Foreskin keratinocyte (primary cell): ENCODE measurements at places on chromosomes 2 and 18.
A peak's percentile ranks its signal among the peaks of the same experiment; 100 is the strongest.

GRCh38 chr2:39523308-39524044, 86.4 kb upstream of the MAP4K3 start:
- peak; percentile 93 for DNase-seq

- DNase-seq = no peak
These were observed 103.4 kb upstream of the ITGA6 start for GRCh38 chr2:172323861-172324597.

GRCh38 chr2:176128982-176129796, at the start of gene HOXD8:
Gene HOXD8 (plus strand): TSS chr2:176129705. CDS start chr2:176130367, 662 bp downstream.
- DNase-seq = no peak

DNA sequence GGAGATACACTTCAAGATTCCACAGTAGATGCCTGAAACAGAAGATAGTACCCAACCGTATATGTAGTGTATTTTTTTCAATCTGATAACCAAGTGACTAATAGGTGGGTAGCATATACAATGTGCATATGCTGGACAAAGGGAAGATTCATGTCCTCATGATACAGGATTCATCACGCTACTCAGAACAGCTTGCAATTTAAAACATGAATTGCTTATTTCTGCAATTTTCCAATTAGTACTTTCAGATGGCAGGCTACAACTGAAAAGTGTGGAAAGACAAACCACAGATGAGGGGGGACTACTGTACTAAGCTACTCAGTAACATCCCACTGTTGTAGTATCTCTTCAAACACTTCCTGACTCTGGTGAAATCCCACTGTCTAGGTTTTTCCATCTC, 3.7 kb downstream of the IER3IP1 start:
- DNase-seq = no peak

DNA sequence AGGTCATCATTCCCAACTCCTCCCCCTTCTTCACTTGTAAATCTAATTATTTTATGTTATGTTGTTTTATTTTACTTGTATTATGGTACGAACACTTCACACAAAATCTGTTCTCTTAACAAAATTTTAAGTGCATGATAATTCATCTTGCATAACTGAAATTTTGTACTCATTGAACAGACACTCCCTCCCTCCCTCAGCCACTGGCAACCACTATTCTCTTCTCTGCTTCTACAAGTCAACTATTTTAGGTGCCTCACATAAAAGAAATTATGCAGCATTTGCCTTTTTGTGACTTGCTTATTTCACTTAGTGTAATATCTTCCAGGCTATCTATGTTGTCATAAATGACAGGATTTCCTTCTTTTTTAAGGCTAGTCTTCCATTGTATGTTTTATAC, 30.4 kb upstream of the OSBPL6 start:
- no peak for DNase-seq

GRCh38 chr2:107592280-107592624, 234.4 kb upstream of the RGPD4 start:
- DNase-seq = no peak

DNA sequence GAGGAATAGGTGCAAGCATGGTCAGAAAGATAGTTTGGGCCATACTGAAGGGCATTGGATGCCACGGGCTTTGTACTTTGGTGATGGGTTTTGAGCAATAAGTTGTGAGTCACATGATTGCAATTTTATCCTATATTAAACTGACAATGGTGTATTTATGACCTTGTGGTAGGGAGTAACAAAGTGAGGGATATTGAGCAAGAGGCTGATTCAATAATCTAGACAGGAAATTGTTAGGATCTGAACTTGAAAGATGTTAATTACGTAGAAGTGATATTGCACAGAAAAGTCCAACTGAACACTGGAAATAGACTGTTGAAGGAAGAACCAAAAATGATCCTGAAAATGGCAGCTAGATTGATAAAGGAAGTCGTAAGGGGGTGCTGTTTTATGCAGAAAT, 46.6 kb upstream of the TCF4 start:
- DNase-seq = peak; percentile 75

DNA sequence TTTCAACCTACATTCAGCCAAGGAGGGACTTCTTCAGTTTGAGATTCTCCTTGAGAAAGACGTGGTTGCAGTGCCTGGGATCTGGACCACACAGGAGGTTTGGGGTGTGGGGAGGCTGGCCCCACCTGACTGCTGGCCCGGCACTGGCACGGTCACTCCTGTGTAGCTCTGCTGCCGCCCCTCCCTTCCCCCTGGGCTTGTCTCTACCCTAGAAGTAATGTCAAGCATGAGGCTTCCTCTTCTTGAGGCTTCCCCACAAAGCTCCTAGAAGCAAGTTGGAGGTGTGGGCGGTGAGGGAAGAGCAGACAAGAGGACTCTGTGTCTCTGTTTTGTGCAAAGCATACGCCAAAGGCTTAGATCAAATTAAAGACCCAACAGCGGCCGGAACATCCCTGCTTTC, 8.7 kb downstream of the KLHL29 start:
- DNase-seq = no peak

- no peak for DNase-seq
These were observed 57.4 kb downstream of the SP100 start for GRCh38 chr2:230473378-230473777.
